Left lung (tissue), 14 donors: ENCODE measurements at places on chromosomes 1 and 21. TPM values are rescaled to one million over a fixed set of nuclear protein-coding genes. Genes with fewer than 3 reads are reported as not detected.
A peak's percentile ranks its signal among the peaks of the same experiment; 100 is the strongest.

ZMYND12 gene
- polyA plus RNA-seq = 2.3 TPM

RIMS3 gene
- 2.1 TPM for polyA plus RNA-seq

DCDC2B gene
- 3.1 TPM for polyA plus RNA-seq

S100A13 gene
- 79.6 TPM for polyA plus RNA-seq

DNA sequence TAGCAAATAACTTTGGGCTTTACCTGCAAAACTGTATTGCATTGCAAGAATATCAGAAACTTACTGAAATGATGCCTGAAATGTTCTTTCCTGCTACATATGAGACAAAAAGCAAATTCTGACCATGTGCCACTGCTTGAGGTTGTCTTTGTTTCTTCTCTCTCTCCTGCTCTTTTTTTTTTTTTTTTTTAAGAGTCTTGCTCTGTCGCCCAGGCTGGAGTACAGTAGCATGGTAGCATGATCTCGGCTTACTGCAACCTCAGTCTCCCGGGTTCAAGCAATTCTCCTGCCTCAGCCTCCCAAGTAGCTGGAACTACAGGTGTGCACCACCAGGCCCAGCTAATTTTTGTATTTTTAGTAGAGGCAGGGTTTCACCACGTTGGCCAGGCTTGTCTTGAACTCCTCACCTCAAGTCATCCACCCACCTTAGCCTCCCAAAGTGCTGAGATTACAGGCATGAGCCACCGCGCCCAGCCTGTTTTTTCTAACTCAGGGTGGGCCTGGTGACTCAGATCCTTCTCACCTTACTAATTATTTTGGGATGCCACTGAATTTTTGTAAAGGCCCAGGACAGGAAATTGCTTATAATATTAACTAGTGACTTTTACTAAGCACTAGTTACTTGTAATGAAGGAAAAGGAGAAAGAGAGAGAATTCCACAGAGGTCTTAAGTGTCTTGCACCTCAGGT is 35.9 kb downstream of the DNASE2B start:
- DNase-seq = no peak

- DNase-seq = peak; percentile 87
These were observed 431 bp downstream of the RAB42 start for GRCh38 chr1:28592321-28593071.

DNA sequence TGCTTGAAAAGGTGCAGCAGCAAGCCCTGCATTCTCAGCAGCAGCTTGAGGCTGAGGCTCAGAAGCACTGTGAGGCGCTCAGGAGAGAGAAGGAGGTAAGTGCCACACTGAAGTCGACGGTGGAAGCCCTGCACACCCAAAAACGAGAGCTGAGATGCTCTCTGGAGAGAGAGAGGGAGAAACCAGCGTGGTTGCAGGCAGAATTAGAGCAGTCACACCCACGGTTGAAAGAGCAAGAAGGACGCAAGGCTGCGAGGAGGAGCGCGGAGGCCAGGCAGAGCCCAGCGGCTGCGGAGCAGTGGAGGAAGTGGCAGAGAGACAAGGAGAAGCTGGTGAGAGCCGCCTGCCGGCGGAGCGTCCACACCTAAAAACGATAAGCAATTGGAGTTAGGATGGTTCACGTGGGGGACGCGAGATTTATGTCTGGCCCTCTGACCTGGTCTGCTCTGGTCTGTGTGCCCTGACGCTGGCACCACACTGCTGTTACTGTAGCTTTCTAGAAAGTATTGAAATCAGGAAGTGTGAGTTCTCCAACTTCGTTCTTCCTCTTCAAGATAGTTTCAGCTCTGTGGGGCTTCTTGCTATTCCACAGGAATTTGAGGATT is 26.7 kb upstream of the DIP2A start:
- DNase-seq = no peak

GRCh38 chr21:15139898-15140297 is 75.1 kb upstream of the NRIP1 start:
- DNase-seq = no peak

DNA sequence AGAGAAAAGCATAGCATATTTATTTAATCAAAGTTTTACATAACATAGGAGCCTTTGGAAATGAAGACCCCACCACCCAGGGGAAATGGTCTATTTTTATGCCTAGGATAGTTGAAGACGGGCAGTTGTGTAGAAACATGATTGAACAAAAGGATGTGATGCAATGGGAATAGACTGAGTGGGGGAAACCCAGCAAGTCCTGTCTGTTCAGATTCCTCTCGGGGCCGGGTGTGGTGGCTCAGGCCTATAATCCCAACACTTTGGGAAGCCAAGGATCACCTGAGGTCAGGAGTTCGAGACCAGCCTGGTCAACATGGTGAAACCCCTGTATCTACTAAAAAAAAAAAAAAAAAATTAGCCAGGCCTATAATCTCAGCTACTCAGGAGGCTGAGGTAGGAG is 298.3 kb downstream of the MATN1 start:
- no peak for DNase-seq

DNA sequence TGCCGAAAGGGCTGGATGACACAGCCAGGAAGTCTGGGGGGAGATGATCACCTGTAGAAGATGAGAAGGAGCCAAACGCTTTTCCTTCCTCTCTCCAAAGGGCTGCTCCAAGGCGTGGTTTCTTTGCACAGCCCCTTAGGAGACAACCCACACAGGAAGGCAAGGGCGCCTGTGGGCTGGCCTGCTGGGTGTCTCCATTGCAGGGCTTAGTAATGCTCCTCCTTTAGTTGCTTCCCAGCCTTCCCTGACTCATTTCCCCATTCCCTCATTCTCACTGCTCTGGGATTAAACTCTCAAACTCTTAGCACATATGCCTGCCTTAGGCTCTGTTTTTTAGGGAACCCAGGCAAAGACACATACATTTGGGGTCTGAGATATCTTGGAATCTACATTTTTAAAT is 1.7 kb upstream of the CLCA1 start:
- no peak for DNase-seq

- no peak for DNase-seq
These were observed 30.3 kb upstream of the C1QA start for GRCh38 chr1:22606161-22606560.
